Kidney (tissue), 22 donors: ENCODE measurements at places on chromosomes 13 and 19. TPM values are rescaled to one million over a fixed set of nuclear protein-coding genes. Genes with fewer than 3 reads are reported as not detected.
A peak's percentile ranks its signal among the peaks of the same experiment; 100 is the strongest.

DNA sequence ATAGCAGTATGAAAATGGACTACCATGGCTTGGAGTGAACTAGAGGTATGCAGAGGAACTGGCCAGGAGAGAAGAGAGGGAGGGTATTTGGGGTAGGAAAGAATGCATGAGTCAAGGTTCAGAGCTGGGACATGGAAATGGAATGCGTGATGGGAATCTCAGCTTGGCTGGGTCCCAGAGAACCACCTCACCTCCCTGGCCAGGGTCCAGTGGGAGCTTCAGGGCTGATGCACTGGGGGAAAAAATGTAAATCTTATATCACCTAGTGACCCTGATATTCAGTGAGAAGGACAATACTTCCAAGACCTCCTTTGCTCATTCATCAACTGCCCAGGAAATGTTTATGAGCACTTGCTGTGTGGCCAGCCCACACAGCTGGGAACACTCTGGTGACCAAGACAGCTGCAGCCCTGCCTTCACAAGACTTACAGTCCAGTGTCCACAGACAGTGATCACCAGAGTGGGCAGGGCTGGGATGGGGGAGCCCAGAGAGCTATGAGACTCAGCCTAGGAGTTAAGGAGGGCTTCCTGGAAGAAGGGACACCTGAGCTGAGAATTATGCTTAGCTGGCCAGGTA is 12.8 kb downstream of the IGSF23 start:
- no peak for DNase-seq

DNA sequence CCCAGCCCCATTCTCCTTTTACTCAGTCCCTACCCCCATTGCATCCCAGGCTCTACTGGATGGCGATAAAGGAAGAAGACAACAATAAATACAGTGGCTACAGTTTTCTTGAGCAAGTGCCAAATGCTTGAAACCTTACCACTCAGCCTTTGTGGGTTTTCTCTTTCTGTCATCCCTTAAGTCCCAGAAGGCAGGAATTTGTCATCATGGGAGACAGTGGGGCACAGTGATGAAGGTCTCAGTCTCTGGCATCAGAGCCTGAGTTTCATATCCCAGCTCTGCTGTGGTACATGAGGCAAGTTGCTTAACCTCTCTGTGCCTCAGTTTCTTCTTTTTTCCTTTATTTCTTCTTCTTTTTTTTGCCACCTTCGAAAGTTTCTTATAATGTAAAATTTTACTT is 5.1 kb upstream of the COMP start:
- no peak for DNase-seq

- DNase-seq, result no peak
These were observed 95.2 kb upstream of the CLDN10 start for GRCh38 chr13:95457294-95457693.

GRCh38 chr13:67227131-67227983 is 2.8 kb downstream of the PCDH9 start:
- DNase-seq, result no peak

CYP4F3 gene
- total RNA-seq, result 2.2 TPM

GRCh38 chr19:8305798-8306197 is 2.4 kb downstream of the CD320 start:
- no peak for DNase-seq

GRCh38 chr19:48868114-48868886 is at the start of gene PLEKHA4:
Gene PLEKHA4 (minus strand): TSS chr19:48868617. CDS start chr19:48867620, 997 bp downstream.
- DNase-seq, result peak; percentile 93

- peak; percentile 50 for DNase-seq
These were observed 6.7 kb upstream of the HOOK2 start for GRCh38 chr19:12782174-12782423.

KLK14 gene
- 0.22 TPM for total RNA-seq

DNA sequence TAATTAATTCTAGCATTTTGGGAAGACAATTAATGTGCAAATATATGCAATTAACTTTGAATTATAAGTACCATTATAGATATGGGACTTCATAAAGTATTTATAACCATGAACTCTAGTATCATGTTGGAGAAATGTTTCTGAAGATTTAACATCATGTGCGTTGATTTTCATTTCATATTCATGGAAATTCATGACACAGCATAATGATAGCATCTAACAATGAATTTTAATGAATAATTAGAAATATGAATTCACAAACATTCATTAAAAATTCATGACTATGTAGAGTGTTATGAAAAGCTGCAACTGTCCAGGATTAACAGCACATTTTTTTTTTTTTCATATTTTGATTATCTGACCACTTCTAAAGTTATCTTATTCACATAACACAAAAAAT is 70.1 kb upstream of the KLHL1 start:
- DNase-seq, result no peak

DNA sequence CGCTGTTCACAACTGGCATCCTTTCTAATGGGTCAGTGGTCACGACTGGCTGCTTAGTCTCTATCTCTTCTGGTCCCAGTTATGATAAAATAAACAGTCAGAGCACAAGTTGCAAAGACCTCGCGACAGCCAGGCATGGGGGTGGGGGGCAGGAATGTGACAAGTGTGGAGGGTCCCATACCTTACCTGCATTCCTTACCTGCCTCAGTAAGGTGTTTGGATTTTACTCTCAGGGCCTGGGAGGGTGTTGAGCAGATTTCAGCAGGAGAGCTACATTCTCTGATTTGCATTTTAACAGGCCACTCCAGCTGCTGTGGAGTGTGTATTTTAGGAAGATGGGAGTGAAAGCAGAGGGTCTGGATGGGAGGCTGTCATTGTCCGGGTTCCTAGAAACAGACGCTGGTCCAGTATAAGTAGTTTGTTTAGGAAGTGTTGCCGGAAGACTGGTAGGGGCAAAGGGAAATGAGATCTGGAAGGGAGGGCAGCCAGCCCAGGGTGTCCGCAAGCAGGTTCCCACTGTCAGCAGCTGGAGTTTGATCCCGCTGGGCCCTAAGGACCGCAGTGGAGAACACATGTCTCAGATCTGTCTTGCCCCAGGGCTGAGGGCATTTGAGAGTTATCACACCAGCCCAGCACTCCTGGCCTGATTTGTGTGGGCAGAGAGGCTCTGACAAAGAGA is 920.0 kb downstream of the UQCRFS1 start:
- DNase-seq, result peak; percentile 62

S1PR2 gene
- 6.3 TPM for total RNA-seq

MLLT1 gene
- total RNA-seq, result 53.2 TPM

DNA sequence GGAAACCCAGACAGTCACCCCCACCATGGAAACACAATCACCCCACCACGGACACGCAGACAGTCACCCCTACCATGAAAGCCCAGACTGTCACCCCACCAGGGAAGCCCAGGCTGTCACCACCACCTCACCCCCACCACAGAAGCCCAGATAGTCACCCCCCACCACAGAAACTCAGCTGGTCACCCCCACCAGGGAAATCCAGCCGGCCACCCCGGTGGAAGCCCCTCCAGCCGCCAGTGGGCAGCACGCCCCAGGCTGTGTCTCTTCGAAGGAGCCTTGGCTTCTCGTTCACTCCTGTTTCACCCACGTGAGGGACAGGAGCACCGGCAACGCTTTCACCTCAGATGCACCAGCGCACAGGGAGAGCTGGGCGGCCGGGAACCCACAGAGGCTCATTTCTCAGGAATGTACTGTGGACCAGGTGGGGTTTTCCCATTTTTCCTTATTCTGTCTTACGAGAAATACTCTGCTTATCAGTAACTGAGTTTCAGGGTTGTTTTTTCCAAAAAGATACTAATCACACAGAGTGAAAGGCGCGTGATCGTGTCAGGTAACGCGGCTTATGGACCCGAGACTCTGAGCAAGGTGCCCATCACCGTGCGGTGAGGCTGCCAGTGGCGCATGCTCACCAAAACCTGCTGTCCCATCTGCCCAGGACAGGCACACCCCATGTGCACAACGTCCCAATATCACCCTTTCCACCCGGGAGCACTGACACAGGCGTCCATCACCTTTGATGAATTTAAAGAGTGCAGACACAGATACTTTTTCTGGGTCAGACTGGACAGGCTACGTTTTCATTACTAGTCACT is 28.0 kb downstream of the CARS2 start:
- DNase-seq, result no peak

RSPH6A gene
- total RNA-seq, result 0.13 TPM

CFD gene
- 35.1 TPM for total RNA-seq

- DNase-seq, result no peak
These were observed 31.2 kb downstream of the CACNA1A start for GRCh38 chr19:13475044-13475443.

- no peak for DNase-seq
These were observed 49.9 kb upstream of the UBAC2 start for GRCh38 chr13:99150575-99151361.

GRCh38 chr19:7013678-7014077 is 7.6 kb downstream of the MBD3L2B start:
- DNase-seq, result no peak

PTPRH gene
- total RNA-seq, result 2.8 TPM

- no peak for DNase-seq
These were observed 471 bp upstream of the ERVK3-1 start for GRCh38 chr19:58304748-58305064.

GRCh38 chr13:52447354-52447753 is 3.1 kb downstream of the VPS36 start:
- no peak for DNase-seq

DNA sequence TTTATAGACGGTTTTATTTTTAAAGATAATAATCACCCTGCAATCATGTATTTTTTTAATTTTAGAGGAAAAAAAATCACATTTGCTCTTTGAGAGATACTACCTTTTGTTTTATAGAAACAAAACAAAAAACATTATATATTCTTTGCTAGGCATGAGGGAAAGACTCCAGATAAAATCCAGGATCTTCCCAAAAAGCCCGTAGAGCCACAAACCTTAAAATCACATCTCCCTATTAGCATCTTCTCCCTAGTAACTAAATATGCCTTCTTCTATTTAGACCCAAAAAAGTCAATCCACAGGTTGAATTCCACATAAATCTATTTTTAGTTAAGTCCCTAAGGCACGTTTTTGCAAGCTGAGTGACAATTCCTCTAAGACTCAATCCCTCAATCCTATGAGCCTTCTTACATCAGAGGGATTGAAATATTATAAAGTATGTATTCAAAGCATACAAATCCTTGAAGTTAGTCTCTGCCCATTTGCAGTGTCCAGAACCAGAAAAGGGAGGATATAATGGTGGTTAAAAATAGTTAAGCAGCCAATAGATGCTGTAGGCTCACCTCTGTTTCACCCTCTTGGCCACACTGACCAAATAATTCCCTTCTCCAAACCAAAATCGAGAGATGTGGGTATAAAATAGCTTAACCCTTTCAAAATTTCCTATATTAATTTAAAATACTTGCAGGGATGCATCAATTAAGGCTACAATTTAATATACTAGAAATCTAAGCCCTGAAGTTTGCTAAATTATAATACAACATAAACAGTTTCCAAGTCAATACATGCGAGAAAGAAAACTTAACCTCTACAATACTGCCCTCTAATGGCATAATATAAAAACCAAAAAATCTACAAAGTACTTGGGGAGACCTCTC is 64.0 kb downstream of the SERP2 start:
- no peak for DNase-seq

GRCh38 chr19:38638461-38638860 is 9.0 kb upstream of the ACTN4 start:
- no peak for DNase-seq

ARHGEF18 gene
- total RNA-seq, result 42.6 TPM
